Activated T-cell treated with anti-CD3 and anti-CD28 coated beads, Interleukin-2, amount 50 U/mL, for 24 hours (primary cell): ENCODE measurements at places on chromosomes 3 and 15.
A peak's percentile ranks its signal among the peaks of the same experiment; 100 is the strongest.

DNA sequence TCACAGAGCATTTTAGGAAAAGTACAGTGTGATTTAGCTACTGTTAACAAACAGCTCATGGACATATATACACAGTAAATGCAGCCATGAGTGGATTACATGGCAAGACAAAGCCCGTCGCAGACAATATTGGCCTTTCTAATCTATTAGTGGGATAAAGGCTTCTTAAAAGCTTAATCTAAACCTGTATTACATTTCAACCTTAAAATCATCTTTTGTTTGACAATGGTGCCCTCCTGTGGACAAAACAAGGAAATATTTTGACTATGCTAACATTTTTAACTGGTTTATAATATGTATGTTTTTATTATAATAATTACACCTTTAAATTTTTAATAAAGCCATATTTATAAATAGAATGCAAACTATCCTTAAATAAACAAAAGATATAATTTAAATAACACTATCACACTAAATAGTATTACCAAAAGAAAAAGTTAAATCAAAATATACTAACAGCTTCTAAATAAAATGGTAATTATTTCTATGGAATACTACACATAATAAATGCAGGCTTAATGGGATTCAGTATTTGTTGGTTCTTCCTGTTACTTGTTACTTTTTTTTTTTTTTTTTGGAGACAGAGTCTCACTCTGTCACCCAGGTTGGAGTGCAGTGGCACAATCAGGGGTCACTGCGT lies 38.6 kb downstream of the TAFA4 start:
- H3K36me3 ChIP-seq: no peaks in the 10 kb centered on the region
- no peak overlapping the region for H3K4me3 ChIP-seq
- H3K4me1 ChIP-seq: no peaks in the 10 kb centered on the region
- peaks cover 10% of the 10 kb centered on the region for H3K27me3 ChIP-seq
- no peak overlapping the region for H3K27ac ChIP-seq
- no peak for DNase-seq

GRCh38 chr3:119362010-119362409 lies 67.8 kb downstream of the ARHGAP31 start:
- H3K27ac ChIP-seq: no peak overlapping the region
- peaks cover 12% of the 10 kb centered on the region for H3K36me3 ChIP-seq
- no peaks in the 10 kb centered on the region for H3K27me3 ChIP-seq
- no peak overlapping the region for H3K4me3 ChIP-seq
- H3K4me1 ChIP-seq: no peaks in the 10 kb centered on the region
- no peak for DNase-seq

GRCh38 chr3:131303848-131304247 lies 77.7 kb upstream of the NUDT16 start:
- no peak overlapping the region for H3K4me3 ChIP-seq
- peaks cover 12% of the 10 kb centered on the region for H3K27me3 ChIP-seq
- no peaks in the 10 kb centered on the region for H3K4me1 ChIP-seq
- no peak overlapping the region for H3K27ac ChIP-seq

DNA sequence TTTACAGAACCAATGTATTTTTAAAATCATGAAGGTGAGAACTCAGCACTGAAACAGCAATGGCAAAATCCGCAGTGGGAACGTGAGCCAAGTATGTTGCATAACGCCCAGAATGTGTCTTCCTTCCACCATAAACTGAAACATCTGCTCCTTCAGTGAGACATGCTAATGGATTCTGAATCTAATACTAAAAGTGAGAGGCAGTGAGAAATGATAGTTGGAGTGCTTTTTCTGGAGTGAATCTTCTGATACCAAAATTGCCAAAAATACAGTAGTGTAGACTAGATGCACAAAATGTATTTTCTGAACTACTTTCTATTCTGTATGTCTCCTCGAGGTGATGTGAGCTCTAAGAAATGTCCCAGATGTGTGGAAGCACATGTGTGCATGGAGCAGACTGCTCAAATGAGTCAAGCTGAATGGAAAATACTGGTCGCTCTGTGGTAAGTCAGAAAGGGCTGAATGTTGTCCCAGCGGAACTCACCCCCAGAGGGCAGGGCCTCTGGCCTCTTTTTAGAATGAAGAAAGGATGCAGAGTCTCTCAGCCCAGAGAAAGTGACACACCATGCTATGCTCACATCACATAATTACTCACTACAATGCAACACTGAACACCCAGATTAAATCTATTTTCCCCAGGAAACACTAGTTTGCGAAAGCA lies 73.0 kb downstream of the ATP10A start:
- H3K27me3 ChIP-seq: no peaks in the 10 kb centered on the region
- peaks cover 82% of the 10 kb centered on the region for H3K4me1 ChIP-seq
- peak overlapping the region; percentile 58 for H3K4me3 ChIP-seq
- DNase-seq: peak; percentile 62
- peak overlapping the region; percentile 96 for H3K27ac ChIP-seq

- DNase-seq: no peak
- peak overlapping the region; percentile 4 for H3K4me3 ChIP-seq
Measured at GRCh38 chr3:157148196-157148889, 11.6 kb downstream of the CCNL1 start.

GRCh38 chr3:186094696-186095425 lies 14.0 kb downstream of the ETV5 start:
- H3K27ac ChIP-seq: no peak overlapping the region
- DNase-seq: no peak
- H3K27me3 ChIP-seq: peaks cover 88% of the 10 kb centered on the region
- H3K4me1 ChIP-seq: peaks cover 5% of the 10 kb centered on the region
- no peak overlapping the region for H3K4me3 ChIP-seq

DNA sequence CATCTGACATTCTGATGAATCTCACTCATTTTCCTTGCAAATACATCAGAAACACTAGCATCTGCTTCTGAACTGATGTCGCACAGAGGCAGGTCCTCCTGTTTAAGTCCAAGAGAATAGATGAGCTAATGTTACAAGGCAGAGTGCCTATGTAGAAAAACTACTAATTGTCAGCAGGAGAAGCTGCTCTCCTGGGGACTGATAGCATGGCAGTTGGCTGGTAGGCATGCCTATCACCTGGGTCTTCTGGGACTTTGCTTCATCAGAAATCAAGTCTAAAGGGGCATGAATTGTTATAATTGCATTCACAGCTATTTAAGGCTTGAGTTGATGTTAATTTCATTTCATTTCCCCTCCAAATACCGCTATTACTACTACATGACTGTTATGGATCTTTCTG lies 457.2 kb downstream of the RAP2B start:
- DNase-seq: no peak
- H3K4me3 ChIP-seq: no peak overlapping the region
- no peaks in the 10 kb centered on the region for H3K27me3 ChIP-seq
- peaks cover 12% of the 10 kb centered on the region for H3K36me3 ChIP-seq
- peaks cover 37% of the 10 kb centered on the region for H3K4me1 ChIP-seq

DNA sequence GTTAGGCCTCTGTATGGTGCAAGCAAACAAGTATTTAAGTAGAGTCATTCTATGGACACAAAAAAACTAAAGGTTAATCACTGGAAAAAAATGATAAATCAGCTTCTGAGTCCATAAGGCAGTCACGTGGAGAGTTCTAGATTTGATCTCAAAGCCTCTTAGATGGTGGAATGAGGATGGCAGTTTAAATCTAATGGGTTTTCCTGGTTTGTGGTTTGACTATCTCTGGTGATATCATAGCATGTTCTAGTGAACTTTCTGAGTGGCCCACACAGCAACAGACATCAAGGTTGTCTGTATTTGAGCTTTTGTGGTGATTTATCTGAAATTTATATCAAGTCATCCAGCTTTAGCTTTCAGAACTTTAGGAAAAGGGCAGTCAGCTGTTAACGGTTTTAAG lies 52.4 kb downstream of the ILDR1 start:
- no peaks in the 10 kb centered on the region for H3K36me3 ChIP-seq
- H3K4me3 ChIP-seq: no peak overlapping the region
- DNase-seq: no peak
- peaks cover 4% of the 10 kb centered on the region for H3K27me3 ChIP-seq
- H3K27ac ChIP-seq: no peak overlapping the region

- no peak for DNase-seq
- H3K36me3 ChIP-seq: no peaks in the 10 kb centered on the region
- H3K27me3 ChIP-seq: no peaks in the 10 kb centered on the region
- no peak overlapping the region for H3K27ac ChIP-seq
- H3K4me1 ChIP-seq: peaks cover 62% of the 10 kb centered on the region
Measured at GRCh38 chr3:56817646-56818045, 15.9 kb upstream of the ARHGEF3 start.

- H3K36me3 ChIP-seq: no peaks in the 10 kb centered on the region
- H3K4me3 ChIP-seq: no peak overlapping the region
- no peak for DNase-seq
- no peak overlapping the region for H3K27ac ChIP-seq
- no peaks in the 10 kb centered on the region for H3K4me1 ChIP-seq
Measured at GRCh38 chr15:95152741-95153140, 921.4 kb downstream of the MCTP2 start.

- H3K27me3 ChIP-seq: peaks cover 45% of the 10 kb centered on the region
- DNase-seq: no peak
- peak overlapping the region; percentile 37 for H3K27ac ChIP-seq
- no peaks in the 10 kb centered on the region for H3K36me3 ChIP-seq
- H3K4me3 ChIP-seq: no peak overlapping the region
Measured at GRCh38 chr15:48939648-48940047, 24.1 kb downstream of the SHC4 start.

DNA sequence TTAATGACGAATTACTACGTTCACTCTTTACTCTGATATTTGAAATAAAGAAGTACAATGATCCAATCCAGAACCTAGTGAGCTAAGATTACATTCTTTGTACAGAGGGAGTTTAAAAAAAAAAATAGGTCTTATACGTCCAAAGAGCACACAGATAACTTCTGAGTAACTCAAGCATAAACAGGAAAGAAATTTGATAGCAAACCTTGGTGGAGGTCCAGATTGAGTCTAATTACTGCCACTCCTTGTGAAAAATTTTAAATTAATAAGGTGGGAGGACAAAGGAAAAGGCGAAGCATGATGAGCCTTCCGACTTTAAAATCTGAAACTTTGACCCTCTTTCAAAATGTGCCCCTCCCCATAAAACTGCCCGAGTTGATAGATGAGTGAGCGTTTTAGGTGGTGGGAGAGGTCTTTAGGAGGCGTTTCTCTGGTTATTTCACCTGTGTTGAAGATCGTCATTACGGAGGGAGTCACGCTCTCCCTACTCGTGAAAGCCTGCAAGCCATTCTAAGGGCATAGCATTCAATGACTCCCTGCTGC lies 127.0 kb upstream of the ROBO2 start:
- no peaks in the 10 kb centered on the region for H3K27me3 ChIP-seq
- no peak overlapping the region for H3K4me3 ChIP-seq
- H3K36me3 ChIP-seq: no peaks in the 10 kb centered on the region
- DNase-seq: no peak
- H3K27ac ChIP-seq: no peak overlapping the region
- H3K4me1 ChIP-seq: no peaks in the 10 kb centered on the region

DNA sequence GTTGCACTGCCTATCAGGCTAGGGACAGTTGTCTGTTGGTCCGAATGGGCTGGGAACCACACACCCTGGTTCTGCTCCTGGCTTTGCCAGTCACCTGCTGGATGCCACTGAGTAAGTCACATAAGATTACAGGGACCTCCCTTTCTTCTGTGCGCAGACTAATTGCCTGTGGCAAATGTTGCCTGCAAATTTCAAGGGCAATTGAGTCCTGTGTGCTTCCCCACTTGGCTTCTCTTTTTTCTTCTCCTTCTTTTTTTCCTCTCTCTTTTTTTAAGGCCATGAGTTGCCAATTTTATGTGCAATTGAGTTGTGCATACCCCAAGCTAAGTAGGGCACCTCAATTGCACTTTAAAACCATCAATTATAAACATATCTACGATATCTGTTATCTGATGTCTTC lies 963.4 kb downstream of the MCTP2 start:
- H3K27me3 ChIP-seq: no peaks in the 10 kb centered on the region
- no peaks in the 10 kb centered on the region for H3K36me3 ChIP-seq
- DNase-seq: no peak
- no peak overlapping the region for H3K27ac ChIP-seq

GRCh38 chr3:46990573-46991374 lies 11.3 kb downstream of the NBEAL2 start:
- H3K4me3 ChIP-seq: no peak overlapping the region
- peak overlapping the region; percentile 97 for H3K27ac ChIP-seq
- H3K4me1 ChIP-seq: peaks cover 46% of the 10 kb centered on the region
- no peaks in the 10 kb centered on the region for H3K27me3 ChIP-seq
